GM20000 (cell line): ENCODE measurements at places on chromosomes 12 and 14.

GRCh38 chr12:90244232-90244631 lies 535.6 kb upstream of the ATP2B1 start:
- DNase-seq = no peak

DNA sequence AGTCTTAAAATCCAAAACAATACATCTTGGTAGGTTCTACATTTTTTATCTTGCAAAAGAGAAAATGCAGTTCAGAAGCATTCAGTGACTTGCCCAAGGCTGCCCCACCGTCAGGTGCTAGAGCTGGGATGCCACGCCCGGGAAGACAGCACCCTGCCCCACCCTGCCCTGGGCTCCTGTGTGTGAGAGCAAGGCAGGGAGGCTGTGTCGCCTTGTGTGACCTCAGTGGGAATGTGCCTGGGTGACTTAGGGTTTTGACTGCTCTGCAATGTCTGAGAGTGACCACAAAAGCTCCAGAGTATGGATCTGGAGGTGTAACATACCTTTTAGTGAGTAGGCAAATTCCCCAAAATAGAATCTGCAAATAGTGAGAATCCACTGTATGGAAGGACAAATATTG lies 60.0 kb downstream of the AACS start:
- DNase-seq = no peak

DNA sequence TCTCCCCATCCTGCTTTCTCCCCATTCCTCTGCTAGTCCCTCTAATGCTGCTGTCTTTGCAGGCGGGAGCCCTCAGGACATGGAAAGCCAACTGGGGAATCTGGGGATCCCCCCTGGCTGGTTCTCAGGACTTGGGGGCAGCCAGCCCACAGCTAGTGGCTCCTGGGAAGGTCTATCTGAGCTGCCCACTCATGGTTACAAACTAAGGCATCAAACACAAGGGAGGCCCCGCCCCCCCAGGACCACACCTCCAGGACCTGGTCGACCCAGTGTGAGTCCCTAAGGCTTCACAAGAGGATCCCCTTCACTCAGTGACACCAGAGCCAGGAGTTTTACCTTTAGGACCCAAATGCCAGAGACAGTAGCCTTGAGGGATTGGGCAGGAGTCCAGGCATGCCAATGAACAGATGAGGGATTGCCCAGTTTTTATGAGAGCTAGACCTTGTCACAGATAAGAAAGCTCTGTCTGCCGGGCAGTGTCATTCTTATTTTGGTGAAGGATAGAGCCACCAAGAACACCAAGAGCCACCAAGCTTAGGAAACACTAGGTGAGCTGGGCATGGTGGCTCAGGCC lies 8.0 kb upstream of the CPNE6 start:
- no peak for DNase-seq

DNA sequence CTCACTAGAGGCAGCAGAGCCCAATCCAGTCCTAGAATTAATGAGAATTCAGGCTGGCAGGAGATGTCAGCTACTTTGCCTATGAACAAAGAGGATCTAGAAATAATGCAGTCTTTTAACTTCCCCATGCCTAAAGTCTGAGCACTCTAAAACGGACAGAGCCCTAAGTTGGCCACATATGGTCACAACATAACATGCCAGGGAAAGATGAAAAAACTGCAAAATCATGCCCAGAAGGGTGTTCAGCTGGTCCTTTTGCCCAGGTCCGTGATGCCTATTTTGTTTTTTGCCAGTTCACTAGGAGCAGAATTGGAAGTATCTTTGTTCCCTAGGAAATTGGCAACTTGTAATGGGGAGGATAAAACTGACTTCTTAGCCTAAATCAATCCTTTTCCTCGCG lies 20.3 kb upstream of the LMNTD1 start:
- no peak for DNase-seq

DNA sequence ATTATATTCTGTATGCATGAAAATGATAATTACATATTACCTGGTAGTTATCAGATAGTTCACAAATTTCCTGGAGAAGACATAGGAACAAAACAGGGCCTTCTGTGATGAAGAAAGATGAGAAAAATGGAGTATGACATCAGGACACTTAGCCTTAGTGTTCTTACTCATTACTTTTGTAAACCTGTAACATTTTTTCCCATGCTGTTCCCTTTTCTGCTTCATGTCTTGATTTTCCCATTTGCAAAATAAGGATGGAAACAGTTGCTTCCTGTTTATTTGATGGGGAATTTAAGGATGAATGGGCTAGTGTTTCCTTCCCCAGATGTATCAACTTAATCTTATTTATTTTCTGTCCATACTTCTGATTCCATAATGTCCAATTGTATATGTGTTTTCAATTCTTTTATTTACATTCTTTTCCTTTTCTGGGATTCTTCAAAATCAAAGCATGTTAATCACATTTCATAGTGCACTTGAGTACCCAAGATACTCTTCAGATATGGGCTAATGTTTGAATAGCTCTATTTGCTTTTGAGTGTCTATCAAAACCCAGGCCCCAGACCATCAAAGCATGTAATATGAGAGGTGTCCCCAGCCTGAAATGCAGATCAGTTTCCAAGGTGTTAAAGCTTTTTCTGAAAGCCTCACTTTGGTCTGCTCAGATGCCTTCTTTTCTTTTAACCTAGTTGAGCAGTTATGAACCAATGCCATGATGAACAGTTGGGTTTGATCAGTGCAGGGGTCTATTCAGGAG lies 260.5 kb downstream of the RAD51B start:
- DNase-seq = no peak

GRCh38 chr12:4809449-4810218 lies 89.4 kb downstream of the GALNT8 start:
- peak; percentile 47 for DNase-seq

GRCh38 chr14:23056956-23057756 lies at the start of gene CDH24:
TSS of gene CDH24 (minus strand) at chr14:23057520. CDS start at chr14:23055733, 1,787 bp downstream.
- peak; percentile 95 for DNase-seq

- no peak for DNase-seq
These were observed 85.4 kb downstream of the PTCSC3 start for GRCh38 chr14:36091096-36091495.

- DNase-seq = no peak
These were observed 24.7 kb downstream of the RPL10L start for GRCh38 chr14:46626876-46627275.

DNA sequence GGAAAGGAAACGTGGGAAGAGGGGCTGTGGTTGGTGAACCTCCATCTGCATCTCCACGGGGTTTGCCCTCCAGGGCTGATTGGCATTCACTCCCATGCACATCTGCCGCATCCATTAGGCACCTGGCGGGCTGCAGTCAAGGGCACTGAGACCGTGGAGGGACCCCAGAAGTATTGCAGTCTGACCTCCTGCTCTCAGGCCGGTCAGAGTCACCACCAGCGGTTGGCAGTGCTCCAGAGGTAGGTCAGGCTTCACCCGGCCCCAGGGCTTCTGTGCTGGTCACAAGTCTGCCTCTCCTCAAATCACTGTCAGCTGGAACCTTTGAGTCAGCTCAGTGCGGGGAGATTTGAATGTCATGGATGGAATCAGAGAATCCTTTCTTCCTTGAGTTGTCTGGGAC lies 132.3 kb downstream of the PAPOLA start:
- no peak for DNase-seq

- no peak for DNase-seq
These were observed 10.3 kb downstream of the RBM23 start for GRCh38 chr14:22908601-22909000.

DNA sequence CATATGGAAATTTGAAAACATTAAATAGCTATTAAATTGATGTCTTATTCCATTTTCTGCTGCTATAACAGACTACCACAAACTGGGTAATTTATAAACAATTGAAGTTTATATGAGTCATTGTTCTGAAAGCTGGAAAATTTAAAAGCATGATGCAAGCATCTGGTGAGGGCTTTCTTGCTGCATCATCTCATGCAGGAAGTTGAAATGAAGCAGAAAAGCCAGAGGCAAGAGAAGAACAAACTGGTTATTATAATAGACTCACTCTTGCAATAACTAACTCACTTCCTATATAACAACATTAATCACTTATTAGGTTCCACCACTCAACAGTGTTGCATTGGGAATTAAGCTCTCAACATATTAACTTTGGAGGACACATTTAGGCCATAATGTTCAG lies 1277.4 kb downstream of the LRFN5 start:
- no peak for DNase-seq

DNA sequence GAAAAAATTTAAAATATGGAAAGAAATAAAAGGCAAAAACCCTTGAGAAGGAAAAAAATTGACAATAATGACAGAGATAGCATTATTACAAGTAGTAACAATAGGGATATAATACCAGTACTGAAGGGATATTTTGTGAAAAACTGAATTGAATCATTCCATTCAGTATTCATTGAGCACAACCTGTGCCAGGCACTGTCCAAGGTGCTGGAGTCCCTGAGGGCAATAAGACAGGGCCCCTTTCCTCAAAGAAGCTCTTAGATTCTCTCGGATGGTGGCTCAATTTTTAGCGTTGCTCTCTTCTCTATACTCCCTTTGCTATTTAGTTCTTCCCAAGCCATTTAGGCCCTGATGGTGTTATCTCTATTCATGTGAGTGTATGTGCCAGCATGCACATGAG lies 34.3 kb upstream of the GAS2L3 start:
- peak; percentile 13 for DNase-seq

GRCh38 chr12:107888789-107889188 lies 114.3 kb downstream of the ASCL4 start:
- no peak for DNase-seq

- DNase-seq = no peak
These were observed 5.5 kb downstream of the LRP10 start for GRCh38 chr14:22877000-22877501.

- no peak for DNase-seq
These were observed 2.6 kb downstream of the TMEM132D start for GRCh38 chr12:129901254-129901653.

DNA sequence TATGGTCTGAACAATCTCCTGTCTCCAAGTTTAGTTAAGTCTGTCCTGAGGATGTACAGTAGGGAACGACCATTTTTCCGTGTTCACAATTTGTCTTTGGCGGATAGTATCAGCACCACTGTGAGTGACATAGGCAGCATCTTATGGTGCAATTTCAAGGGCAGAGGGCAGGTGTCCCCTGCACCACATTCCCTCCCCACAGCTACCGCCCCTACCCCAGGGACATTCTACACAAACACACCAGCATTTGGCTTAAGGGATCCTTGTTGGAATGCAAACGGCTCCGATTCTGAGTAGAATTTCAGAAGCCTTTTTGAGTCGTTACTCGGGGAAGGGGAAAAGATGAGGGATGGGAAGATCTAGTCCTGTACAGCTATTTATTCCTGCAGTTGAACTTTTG lies 25.1 kb upstream of the DICER1 start:
- DNase-seq = no peak

GRCh38 chr12:4190366-4191063 lies 83.0 kb upstream of the CCND2 start:
- no peak for DNase-seq

DNA sequence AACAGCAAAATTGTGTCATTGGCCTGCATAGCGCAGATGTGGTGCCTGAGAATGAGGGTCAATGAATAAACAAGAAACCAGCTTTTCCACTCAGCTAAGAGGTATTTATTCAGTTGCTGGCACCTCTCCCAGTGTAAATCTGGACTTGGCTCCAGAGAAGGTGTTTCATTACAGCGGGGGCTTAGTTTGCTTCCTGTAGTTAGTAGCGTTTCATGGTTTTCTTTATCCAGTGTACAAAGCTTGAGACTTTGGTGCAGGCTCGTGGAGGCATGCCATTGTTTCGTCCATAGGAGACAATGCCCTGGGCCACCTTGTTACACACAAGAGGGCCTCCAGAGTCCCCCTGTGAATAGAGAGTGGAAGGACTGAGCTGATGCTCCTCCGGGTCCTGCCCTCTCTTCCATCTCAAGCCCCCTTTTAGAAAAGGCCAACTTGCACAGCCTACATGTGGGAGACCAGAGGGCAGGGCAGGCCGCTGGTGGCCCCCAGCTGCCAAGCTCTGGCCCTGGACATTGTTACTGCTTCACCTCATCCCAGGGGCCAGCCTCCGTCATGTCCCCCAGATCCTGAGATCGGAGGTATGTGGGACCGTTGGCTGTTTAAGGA lies 3.0 kb downstream of the GZMB start:
- DNase-seq = no peak

GRCh38 chr12:55789893-55790292 lies 27.6 kb downstream of the SARNP start:
- DNase-seq = no peak

GRCh38 chr14:72519543-72519942 lies 374.4 kb downstream of the DPF3 start:
- DNase-seq = no peak

- DNase-seq = no peak
These were observed 15.5 kb downstream of the SEC23A start for GRCh38 chr14:39087493-39087892.

- DNase-seq = no peak
These were observed 269.2 kb downstream of the CCDC91 start for GRCh38 chr12:28459481-28459880.

- DNase-seq = no peak
These were observed 523 bp downstream of the WSB2 start for GRCh38 chr12:118060301-118061010.

- no peak for DNase-seq
These were observed 10.0 kb downstream of the MARK3 start for GRCh38 chr14:103395244-103395643.

DNA sequence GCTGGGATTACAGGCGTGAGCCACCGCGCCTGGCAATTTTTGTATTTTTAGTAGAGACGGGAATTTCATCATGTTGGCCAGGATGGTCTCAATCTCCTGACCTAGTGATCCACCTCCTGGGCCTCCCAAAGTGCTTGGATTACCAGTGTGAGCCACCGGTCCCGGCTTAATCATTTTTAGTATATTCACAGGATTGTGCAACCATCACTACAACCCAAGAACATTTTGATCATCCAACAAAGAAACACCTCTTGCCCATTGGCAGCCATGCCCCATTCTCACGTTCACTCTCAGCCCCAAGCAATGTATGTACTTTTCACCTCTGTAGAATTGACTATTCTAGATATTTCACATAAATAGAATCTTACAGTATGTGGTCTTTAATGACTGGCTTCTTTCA lies 19.9 kb downstream of the SP1 start:
- DNase-seq = no peak

GRCh38 chr14:72613231-72613974 lies 280.5 kb downstream of the DPF3 start:
- DNase-seq = no peak

- peak; percentile 32 for DNase-seq
These were observed 952 bp downstream of the DRAM1 start for GRCh38 chr12:101878243-101878821.

- no peak for DNase-seq
These were observed 105.1 kb upstream of the DIO2 start for GRCh38 chr14:80316441-80316840.

DNA sequence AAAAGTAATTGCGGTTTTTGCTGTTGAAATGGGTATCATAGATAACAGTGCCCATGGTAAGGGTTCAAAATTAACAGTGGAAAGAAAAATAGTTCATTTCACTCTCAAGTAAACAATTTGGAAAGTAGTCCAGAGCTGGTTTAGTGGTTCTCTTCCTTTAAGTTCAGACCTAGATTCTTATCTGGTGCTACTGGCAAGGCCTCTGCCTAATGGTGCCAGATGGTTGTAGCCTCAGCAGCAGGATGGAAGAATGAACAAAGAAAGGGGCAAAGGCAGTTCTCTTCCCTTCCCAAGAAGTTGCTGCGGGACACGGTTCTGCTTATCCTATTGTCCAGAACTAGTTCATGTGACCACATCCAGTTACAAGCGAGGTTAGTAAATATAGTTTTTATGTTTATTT lies 10.5 kb downstream of the ARG2 start:
- DNase-seq = no peak
